ENCODE measurements at places on chromosomes 5 and 9.

GRCh38 chr9:14993901-14994554 is 83.8 kb upstream of the FREM1 start:
- DNase-seq, result no peak

DNA sequence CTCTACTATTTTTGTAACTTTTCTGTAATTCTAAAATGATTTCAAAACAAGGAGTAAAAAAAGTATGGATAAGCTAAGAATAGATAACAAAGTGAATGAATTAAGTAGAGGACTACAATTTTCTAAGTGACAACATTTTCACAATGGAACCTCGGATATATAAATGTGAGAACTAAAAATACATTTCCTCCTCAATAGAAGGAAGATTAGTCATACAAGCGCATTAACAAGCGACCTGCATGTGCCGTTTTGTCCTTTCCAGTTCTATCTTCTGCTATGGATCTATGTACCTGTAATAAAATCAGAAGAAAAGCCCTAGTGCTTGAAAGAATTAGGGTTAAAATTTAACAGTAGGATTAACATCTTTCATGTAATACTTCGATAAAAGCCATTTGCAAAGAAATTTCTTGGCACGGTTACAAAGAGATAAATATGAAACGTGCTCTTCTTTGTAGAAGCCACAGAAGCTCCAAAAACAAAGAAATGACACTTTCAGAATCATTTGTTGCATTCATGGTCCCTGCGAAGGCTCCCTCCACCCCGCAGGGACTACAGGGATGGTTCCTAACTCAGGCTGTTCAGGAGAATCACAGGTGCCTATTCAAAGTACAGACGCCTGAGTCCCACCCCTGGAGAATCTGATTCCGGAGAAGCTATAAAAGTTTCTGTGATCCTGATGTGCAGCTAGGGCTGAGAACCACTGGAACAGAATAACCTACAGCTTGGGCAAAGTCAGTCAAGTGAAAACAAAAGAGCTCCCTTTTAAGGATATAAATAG is 216.6 kb upstream of the EFNA5 start:
- peak; percentile 28 for DNase-seq

GRCh38 chr5:89698028-89698427 is 711.5 kb downstream of the CETN3 start:
- DNase-seq, result no peak

DNA sequence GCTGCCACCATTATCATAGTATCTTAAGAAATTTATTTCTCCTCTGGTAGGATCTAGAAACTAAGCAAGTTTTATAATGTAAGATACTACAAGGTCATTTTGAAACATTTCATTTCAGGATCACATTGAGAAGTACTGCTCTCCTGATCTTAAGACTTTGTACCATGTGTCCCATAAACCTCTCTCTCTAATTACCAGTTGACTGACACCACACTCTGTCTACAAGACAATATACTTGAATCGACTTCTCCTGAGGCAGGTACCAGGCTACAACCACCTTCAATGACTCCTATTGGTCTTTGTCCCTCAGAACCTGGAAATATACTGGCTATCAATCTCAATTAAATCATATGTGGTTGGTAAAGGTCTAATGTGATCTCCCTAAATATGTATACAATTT is 597.0 kb downstream of the PTPRD start:
- DNase-seq, result no peak

DNA sequence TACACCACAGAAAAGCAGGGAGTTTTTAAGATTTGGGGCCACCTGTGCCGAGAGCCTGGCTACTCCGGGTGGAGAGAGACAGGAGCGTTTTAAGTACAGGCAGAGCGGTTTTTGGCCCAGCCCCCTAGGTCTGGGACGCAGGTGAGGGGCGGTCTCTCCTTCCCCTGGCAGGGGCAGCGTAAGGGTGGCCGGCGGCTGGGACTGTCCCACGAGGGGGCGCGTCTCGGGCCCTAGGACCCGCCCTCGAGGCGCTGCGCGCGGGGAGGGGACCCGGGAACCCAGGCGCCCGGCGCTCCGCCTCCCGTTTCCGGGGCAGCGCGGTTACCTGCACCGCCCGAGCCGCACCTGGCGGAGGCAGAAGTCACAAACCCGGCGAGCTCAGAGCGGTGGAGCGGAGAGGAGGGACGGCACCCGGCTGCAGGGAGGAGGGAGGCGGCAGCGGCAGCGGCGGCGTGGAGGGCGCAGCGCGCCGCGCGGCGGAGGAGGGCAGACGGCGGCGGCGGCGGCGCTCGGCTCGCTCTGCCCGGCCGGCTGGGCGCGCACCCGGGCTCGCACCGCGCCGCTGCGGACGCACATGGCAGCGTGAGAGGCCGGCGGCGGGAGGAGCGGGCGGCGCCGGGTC is at the start of gene WWC1:
Gene WWC1, plus strand, starts transcription at position 304 of the 622 bp plus-strand sequence. CDS start 508 bp downstream, outside the sequence.
- peak; percentile 90 for DNase-seq

DNA sequence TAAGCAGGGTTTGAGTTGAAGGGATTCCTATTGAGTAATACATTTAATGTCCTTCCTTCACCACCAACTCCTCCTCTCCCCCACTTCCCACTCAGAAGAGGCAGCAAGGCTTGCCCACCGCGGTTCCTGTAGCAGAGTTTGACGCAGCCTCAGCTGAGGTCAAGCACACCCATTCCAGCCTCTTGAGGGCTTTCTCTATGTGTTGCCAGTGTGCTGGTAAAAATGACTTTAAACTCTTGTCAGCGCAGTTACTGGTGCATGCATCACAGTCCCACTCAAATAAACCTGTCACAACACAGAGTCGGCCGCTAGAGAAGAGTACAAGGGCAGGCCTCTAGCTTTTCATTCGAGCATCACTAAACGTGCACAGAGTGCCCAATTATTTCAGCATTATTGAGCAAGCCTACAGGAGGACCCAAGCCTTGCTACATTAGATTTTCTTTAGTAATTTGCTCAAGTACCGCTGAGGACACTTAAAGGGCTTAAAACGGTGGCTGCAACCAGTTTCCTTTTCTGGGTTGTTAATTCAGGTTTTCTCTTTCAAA is 79.6 kb downstream of the TLE4 start:
- DNase-seq, result no peak

- DNase-seq, result no peak
These were observed 250.5 kb downstream of the DENND1A start for GRCh38 chr9:123679330-123679987.

- no peak for DNase-seq
These were observed at the start of gene TAS2R1 for GRCh38 chr5:9630251-9630650. Gene TAS2R1 (minus strand): TSS chr5:9630351. CDS start chr5:9630032, 319 bp downstream.

DNA sequence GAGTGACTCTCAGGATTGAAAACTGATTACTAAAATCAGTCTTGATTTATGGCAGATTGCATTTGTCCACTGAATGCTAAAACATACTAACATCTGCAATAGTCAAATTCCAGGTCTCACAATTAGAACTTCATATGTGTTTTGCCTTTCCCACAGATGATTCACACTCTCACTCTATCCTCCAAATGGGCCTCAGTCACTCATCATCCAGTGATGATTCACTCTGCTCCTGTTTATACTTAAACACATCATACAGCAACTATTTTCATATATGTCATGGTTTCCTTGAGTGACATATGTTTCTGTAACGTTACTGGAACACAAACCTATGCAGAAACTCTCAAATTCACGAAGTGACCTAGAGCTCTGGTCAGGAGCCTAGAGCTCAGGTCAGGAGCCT is 512.9 kb downstream of the HINT1 start:
- DNase-seq, result no peak

- DNase-seq, result no peak
These were observed 38.5 kb downstream of the TTC1 start for GRCh38 chr5:160047423-160047822.
